ENCODE measurements at places on chromosomes 4 and X.

DNA sequence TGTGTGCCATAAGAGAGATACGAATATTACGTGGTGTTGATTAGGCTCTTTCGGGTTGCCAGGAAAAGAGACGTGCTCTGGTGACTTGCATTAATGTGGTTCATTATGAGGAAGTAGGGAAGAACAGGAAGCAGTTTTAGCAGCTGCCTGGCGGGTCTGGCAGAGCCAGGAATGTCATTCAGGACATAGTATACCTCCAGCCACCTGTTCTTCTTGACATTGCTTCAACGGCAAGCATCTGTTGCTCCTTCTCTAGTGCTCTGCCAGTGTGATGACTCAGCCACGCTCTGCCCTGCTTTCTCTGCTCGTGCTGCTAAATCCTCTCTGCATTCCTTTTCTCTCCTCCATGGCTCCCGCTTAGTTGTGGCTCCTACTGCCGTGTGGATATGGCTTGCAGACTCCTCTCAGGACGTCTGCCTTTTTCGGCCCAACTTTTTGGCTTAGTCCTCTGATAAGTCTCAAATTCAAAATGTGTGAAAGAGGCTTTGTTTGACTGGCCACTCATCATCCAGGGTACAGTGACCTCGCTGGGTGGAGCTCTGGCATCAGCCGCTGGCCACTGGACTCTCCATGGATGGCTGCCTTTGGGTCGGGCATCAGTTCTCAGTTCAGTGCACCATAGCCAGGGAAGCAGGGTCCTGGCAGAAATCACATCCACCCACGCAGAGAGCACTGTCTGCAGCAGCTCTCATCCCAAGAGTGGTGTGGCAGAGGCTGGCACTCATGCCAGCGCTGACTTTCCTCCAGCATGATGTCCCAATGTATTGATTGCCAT, 89.3 kb upstream of the KLF3 start:
- DNase-seq = no peak

DNA sequence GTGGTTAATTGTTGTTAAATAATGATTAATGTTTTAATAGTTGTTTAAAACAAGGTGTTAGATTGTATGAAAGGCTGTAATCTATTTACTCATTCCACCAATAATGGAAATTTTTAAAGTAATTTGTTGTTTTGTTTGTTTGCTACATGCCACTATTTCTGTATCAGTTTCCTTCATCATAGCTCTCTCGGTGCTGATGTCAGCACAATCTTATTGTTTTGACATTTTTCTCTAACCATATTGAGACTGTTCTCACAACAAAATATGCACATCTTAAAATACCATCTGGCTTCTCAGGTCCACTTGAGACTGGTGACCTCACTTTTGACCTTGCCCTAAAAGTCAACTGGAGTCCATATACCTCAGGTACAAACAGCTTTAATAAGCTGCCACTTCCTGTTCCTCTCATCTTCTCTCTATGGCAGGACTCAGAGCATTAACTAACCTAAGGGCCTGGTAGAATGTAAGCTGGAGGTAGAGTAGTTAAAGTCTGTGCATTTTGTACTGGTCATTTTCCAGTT, 1.0 kb upstream of the GUCY1B1 start:
- DNase-seq = no peak

DNA sequence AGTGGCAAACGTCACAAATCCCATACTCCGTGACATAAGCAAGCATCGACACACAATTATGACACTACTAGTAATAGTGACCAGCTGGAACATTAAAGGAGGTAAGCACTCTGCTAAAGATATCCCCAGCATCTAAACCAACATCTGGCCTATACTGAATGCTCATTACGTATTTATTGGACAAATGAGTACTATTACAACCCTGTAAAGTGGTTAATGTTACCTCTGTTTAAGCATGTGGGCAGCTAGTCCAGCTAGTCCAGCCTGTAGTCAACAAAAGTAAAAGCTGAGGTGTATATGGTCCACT, 419 bp upstream of the RPGR start:
- no peak for DNase-seq

- no peak for DNase-seq
Measured at GRCh38 chr4:90855111-90855510, 727.9 kb downstream of the CCSER1 start.

GRCh38 chr4:84496331-84496705, 2.8 kb downstream of the NKX6-1 start:
- DNase-seq = no peak

- DNase-seq = no peak
Measured at GRCh38 chrX:105837232-105837631, 14.9 kb downstream of the NRK start.
